A549 treated with Mapracorat at 1 μM for 4 hours (cell line): ENCODE measurements at places on chromosomes 12 and 14. TPM values are rescaled to one million over a fixed set of nuclear protein-coding genes. Genes with fewer than 3 reads are reported as not detected.

CISTR gene
- not detected in 5 replicates for total RNA-seq

OR4M1 gene
- not detected in 5 replicates for total RNA-seq

SPRYD3 gene
- 31.6 to 38.1 TPM (median 36.6 TPM) in 5 replicates for total RNA-seq

KCNH5 gene
- 0.02 TPM in 1 of 5 replicates, not detected in the others for total RNA-seq

RSRC2 gene
- 46.8 to 79.5 TPM (median 58.3 TPM) in 5 replicates for total RNA-seq

ANO2 gene
- 0.05 to 0.22 TPM (median 0.16 TPM) in 3 of 5 replicates, not detected in the others for total RNA-seq

TCHP gene
- 13.4 to 17.0 TPM (median 15.8 TPM) in 5 replicates for total RNA-seq

AQP2 gene
- total RNA-seq, result not detected in 5 replicates

AICDA gene
- total RNA-seq, result 0.07 to 0.48 TPM (median 0.14 TPM) in 5 replicates
